ENCODE measurements at places on chromosomes 6 and 20.

DNA sequence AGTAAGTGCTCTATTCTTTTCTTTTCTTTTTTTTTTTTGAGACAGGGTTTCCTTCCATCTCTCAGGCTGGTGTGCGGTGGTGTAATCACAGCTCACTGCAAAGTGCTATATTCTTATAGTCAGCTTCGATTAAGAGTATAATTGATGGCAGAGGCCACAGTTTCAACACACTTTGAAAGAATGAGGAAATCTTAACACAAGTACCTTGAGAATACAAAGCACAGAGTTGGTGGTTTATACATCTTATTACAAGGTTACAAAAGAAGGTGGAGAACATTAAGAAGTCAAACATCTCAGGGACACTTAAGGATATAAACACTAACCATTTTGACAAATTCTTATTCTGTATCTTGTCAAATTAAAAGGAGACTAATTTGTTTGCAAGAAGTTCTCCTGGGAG lies 180.5 kb downstream of the SOD2 start:
- no peak for DNase-seq

GRCh38 chr20:44762466-44763140 lies 16.9 kb downstream of the KCNK15 start:
- no peak for DNase-seq

DNA sequence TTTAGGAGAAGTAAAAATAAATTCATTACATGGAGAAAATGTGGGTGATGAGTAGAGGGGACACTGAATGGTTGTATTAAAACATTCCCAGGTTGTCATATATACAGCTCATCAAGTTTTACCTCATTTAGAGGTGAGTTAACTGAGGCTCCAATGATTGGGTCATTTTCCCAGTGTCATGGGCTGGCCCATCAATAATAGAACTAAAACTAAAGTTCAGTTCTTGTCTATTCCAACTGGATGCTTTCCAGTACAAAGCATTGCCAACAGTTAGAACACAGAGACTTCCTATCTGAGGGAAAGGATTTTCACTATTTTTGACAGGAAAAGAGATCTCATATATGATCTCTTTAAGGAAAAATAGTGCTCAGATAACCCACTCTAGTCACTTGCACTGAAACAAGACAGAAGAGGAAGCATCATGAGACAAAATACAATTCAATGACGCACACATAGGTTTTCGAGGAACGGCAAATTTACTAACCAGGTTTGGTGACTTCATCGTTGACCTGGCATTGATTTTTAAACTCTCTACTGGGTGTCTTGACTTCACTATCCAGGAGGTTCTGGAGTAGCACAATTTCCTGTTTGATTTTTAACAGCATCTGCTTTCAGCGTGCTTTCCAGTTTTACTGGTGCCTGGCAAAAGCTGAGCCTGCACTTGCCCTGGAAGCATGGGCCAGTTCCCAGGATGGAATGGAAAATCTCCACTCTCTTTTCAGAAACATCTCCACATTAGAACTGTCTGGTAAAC lies 195.5 kb upstream of the FBXL4 start:
- no peak for DNase-seq

- no peak for DNase-seq
These were observed 32.1 kb upstream of the TGM2 start for GRCh38 chr20:38197217-38197616.

DNA sequence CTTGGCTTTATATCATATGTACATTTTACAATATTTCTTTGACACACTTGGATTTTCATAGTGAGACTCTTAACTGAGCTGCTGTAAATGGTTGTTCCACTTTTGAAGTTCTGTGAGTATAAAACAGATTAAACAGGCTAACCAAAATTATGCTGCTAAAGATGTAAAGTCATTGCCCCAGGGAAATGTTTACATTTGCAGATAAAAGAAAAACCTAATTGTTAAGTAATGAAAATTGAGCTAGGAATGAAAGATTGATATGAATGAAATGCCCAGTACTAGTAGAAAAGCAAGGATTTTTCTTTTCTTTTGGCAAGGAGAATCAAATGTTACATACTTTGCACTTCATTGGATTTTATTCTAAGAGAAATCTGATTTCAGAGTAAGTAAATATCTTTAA lies 159.4 kb downstream of the IMPG1 start:
- DNase-seq, result no peak

DNA sequence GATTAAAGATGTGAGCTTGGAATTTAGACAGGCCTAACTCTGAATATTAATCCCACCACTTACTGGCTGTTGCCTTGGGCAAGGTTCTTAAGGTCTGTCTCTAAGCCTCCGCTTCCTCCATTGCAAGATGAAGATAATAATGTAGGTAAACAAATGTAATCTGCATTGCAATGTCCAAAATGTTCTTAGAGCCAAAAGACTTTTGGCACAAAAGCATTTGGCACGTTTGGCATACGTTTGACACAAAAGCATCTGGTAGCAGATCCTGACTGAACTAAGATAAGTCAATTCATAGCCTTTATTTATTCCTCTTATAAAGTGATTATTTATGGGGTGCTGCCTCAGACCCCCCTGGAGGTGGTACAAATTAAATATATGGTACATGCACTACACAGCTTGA lies 229.9 kb upstream of the STXBP5 start:
- no peak for DNase-seq

GRCh38 chr20:4401601-4402000 lies 320.1 kb upstream of the PRND start:
- DNase-seq, result no peak

DNA sequence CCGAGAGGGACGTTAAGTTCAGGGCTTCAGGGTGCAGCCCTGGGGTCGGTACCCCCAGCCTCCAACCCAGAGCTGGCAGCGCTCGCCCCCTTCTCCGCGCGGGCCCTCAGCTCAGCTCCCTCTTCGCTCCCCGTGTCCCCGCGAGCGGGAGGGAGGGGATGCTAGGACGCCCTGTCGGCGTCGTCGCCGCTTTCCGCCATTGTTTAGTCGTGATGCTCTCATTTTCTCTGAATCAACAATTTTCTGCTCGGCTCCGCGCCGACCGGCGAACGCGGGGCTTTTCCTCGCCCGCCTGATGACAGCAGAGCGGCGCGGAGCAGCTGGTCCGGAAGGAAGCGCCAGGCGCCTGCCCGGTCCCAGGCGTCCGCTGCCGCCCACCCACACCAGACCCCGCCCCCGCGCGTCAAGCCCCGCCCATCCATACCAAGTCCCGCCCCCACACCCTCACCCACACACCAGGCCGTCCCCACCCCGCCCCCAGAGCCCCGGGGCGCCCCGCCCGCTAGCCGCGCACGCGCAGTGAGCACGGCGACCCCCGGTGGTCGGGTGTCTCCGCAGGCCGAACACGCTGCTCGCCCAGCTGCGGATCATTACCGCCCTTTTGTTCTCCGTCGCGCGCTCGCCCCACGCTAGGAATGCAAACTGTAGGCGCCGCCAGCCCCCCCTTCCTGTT lies 50.1 kb upstream of the SLC32A1 start:
- no peak for DNase-seq

- DNase-seq, result no peak
These were observed 99.3 kb upstream of the VSTM2L start for GRCh38 chr20:37803438-37804307.

GRCh38 chr20:25081065-25081729 lies 744 bp downstream of the VSX1 start:
- DNase-seq, result no peak

DNA sequence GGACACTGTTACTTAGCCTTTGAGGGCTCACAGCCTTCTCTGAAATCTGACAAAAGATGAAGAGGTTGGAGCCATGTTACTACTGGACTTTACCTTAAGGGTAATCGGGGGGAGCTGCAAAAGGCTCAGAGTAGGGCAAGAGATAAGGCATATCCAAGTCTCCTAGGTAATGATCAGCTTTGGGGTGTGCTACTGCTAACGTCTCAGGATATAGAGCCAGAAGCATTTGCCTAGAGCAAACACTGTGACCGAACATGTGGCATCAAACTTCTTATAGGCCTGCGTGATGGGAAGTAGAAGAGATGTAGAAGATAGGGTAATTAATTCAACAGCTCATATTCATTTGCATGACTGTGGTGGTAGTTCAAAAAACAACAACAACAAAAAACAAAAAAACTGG lies 11.1 kb downstream of the UBE2V1 start:
- no peak for DNase-seq

DNA sequence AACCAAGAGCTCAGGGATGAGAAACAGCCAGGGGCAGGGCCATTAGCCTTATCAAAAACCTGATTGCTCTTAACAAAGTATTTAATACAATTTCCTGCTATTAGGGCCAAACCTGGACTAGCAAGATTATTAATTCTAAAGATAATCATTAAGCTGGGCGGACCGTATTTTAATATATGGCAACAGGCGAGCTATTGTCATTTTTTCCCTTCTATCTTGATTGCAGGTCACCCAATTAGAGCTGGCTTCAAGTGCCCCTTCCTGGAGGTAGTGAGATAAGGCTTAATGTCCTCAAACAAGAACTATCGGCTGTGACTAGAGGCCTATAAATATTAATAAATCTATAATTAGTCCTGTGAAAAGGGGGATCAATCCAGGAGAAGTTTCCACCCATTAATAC lies 66.0 kb upstream of the BLCAP start:
- DNase-seq, result no peak

- no peak for DNase-seq
These were observed 7.0 kb downstream of the CEBPB start for GRCh38 chr20:50197463-50198179.

DNA sequence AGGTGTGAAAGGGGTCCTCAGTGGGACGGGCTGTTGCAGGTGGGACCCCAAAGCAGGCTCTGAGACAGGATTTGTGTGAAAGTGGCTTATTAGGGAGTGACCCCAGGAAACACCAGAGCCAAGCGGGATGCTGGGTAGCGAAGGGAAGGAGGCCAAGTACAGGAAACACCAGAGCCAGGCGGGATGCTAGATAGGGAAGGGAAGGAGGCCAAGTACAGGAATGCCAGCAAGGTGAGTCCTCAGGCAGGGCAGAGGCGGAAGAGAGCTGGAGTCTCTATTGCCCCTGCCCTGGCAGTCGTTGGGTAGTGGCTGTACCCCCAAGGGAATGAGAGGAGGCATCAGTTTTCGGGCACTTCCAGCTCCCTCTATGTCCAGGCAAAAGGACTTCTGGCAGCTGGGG lies 30.5 kb upstream of the TGM2 start:
- DNase-seq, result no peak

GRCh38 chr6:143006787-143007186 lies 53.9 kb upstream of the AIG1 start:
- no peak for DNase-seq

DNA sequence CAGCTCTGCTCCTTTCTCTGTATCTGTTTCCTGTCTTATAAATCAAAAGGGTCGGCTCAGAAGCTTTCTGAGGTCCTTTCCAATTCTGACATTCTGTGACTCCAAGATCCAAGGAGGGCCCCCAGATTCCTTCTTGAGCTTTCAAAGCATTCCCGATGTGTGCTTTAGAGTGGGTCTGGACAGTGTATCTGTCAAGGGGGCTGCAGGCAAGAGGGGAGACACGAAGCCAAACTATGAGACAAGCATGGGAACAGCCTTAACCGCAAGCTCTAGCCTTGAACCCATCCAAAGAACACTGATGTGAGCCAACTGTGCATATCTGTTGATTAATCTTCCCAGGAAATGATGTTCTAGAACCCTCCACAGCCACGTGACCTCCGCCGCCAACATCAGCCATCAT lies 73.8 kb downstream of the TSHZ2 start:
- DNase-seq, result no peak

DNA sequence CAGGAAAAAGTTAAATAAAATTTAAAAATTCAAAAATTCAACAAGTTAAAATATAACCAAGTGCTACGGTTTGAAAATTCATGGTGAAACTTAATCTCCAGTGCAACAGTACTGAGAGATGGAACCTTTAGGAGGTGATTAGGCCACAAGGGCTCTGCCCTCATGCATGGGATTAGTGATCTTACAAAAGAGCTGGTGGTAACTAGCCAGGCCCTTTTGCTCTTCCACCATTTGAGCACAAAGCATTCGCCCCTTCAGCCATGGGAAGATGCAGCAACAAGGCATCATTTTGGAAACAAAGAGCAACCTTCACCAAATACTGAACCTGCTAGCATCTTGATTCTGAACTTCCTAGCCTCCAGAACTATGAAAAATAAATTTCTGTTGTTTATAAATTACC lies 80.9 kb downstream of the RNGTT start:
- DNase-seq, result no peak

GRCh38 chr6:42365021-42365420 lies 86.7 kb downstream of the TRERF1 start:
- no peak for DNase-seq

DNA sequence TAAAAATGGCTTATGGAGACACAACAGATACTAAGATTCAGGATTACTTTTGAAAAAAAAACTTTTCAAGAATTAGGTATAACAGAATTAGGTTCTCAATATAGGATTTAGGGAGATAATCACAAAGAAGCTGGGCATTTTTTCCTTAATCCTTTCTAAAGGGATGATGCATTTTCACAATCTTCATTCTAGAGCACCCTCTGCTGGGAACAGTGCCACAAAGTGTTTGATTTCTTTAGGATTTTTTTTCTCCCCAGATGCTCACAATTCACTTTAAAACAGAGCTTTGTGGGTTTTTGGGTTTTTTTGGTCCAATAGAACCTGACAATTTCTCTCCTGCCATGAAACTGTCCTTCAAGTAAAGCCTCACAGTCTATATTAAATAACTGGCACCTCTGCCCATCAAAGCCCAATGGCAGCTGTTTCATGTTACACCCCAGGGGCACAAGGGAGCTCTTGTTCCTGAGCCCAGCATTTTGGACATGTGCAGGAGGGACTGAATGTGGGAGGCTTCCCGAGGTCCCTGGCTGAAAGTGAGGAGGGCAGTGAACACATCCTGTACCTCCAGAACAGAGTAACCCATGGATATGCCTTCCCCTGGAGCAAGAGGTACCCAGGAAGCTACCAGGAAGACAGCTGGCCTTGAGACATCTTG lies 39.7 kb downstream of the PREP start:
- DNase-seq, result no peak

GRCh38 chr20:39049684-39050554 lies 87.8 kb downstream of the DHX35 start:
- peak; percentile 42 for DNase-seq

DNA sequence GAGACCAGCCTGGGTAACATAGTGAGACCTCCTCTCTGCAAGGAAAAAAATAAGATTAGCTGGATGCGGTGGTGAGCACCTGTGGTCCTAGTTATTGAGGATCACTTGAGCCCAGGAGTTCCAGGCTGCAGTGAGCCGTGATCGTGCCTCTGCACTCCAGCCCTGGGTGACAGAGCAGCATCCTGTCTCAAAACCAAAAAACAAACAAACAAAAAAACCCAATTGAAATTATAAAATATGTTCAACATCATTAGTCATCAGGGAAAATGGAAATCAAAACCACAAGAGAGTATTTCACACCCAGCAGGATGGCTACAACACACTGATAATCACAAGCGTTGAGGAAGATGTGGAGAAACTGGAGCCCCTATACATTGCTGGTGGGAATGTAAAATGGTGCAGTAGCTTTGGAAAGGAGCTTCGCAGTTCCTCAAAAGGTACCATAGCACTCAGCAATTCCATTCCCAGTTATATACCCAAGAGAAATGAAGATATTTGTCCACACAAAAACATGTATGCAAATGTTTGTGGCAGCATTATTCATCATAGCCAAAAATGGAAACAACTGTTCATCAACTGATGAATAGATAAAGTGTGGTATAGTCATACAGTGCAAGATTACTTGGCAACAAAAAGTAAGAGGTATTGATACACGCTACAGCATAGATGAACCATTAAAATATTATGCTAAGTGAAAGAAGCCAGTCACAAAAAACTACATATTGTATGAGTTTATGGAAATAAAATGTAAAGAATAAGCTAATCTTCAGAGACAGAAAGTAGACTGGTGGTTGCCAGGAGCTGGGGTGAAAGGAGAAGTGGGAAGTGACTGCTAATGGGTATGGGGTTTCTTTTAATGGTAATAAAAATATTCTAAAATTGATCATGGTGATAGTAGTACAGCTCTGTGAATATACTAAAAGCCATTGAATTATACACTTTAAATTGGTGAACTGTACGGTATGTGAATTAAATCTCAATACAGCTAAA lies 38.7 kb upstream of the RIPOR2 start:
- no peak for DNase-seq

Measured in NCI-H510A treated with DMSO at 0.1 percent for 48 hours (cell line).